ENCODE measurements at places on chromosomes 5 and 9. TPM values are rescaled to one million over a fixed set of nuclear protein-coding genes. Genes with fewer than 3 reads are reported as not detected.

DNA sequence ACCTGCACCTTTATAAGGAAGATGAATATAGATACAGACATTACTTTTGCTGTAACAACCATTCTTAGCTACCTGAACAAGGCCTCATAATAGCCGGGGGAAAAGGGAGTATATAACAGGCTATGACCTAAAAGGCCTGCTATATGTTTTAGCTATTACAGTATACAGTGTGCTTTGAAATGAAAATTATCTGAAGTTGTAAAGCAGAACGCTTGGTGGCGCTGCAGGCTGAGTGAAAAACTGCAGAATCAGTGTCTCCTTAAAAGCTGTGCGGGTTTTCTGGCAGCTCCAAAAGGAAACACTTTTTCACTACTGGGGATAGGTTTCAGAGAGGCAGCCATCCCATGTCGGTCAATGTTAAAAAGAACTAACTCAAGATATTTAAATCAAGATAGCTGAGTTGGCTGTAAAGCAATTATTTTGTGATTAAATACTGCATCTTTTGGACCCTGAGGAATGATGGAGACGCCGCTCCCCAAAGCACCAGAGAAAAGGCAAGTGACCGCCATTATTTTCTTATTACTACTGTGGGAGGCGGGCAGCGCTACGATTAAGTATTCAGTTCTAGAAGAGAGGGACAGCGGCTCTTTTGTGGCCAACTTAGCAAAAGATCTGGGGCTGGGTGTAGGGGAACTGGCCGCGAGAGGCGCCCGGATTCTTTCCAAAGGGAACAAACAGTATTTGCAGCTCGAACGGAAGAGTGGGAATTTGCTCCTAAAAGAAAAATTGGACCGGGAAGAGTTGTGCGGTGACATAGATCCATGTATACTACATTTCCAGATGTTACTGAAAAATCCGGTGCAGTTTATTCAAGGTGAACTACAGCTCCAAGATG is 5.9 kb downstream of the PCDHB6 start:
- DNase-seq = no peak

GRCh38 chr5:139364466-139364865 is 18.6 kb downstream of the SLC23A1 start:
- DNase-seq = no peak

DNA sequence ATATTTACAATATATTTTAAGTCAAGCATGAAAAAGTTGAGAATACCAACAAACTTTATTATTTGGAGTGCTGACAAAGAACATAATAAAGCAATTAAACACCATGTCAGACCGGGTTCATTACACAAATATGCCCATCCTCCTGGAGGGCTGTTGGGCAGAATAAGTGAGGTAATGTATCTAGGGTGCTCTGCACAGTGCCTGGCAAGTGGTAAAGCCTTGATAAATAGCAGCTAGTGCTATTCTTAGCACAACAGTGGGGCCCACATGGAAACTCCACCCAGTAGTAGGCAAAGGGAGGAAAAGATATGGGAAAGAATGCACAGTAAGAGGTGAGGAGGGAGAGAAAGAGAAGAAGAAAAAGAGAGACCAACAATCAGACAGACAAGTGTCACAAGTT is 97.7 kb downstream of the SLC1A3 start:
- DNase-seq = no peak

- peak; percentile 68 for DNase-seq
Observed at GRCh38 chr5:21121213-21121612, 1133.2 kb upstream of the CDH18 start.

DNA sequence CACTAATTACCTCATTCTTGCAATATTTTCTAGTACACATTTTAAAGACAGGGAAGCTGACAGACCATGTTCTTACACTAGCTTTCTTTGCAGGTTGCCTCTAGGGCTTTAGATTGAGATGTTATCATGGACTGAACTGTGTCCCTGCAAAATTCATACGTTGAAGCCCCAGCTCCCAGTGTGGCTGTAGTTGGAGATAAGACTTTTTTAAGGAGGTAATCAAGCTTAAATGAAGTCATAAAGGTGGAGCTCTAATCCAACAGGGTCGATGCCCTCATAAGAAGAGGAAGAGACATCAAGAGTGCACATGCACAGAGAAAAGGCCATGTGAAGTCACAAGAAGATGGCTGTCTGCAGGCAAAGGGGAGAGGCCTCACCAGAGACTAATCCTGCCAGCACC is 471.2 kb upstream of the ACTBL2 start:
- no peak for DNase-seq

DNA sequence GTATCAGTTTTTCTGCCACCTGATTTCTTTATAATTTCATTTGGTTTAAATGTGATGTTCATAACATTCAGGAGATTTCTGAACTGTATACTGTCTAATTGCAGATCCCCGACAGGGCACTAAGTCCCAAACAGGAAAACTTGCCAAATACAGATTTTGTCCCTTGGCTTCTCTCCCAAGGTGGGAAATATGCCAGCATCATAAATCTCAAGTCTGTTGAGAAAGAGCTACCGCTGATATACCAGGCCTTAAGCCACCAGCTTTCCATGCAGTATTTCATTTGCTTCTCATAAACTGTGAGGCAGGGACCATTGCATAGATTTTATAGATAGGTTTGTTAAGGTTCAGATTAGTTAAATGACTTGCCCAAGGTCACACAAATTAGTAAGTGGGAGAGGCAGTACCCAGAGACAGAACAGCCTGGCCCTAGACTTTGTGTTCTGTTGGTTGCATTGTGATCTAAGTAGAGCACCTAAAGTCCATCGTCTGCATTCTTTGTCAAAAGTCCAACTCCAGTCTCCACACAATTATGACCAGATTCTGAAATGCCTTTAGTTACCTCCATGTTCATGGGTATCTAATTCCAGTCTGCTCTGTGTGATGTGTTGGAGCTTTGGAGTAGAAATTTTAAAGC is 16.2 kb downstream of the GPR21 start:
- DNase-seq = peak; percentile 84

DNA sequence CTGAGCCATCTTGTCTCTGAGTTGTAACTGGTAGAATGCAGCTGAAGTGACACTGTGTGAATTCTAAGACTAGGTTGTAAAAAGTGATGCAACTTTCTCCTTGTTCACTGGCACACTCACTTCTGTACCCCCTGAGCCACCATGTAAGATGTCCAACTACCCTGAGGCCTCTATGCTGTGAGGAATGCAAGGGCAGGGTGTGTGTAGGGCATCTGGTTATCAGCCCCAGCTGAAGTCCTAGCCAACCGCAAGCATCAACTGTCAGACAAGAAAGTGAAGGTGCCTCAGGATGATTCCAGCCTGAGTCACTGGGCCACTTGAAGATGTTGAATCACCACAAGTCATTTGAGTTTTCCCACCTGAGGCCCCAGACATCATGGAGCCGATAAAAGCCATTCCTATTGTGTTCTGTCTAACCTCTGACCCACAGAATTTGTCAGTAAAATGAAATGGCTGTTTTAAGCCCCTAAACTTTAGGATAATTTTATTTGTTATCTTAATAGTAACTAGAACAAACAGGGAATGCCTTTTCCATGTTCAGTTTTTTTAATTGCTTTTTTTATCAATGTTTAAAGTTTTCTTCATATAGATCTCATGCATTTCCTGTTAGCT is 18.7 kb upstream of the RHOBTB3 start:
- peak; percentile 41 for DNase-seq

Gene TMEM161B
- 11.3 TPM for total RNA-seq

DNA sequence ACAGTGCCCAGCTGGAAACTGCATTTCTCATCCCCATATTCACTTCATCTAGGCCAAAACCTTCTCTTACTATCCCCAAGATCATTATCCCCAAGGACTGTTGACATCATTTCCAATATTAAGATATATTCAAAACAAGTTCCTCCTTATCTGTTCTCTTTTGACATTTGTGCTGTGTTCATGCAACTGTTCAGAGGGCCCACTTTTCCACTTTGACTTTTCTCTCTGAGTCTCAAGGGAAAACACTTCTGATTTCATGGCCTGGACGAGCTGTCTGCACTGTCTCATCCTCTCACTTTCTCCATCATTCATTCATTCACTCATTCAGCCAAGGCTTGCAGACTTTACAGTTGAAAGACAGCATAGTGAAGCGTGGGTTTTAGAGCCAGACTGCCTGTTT is 173.7 kb upstream of the DAPK1 start:
- DNase-seq = no peak

DNA sequence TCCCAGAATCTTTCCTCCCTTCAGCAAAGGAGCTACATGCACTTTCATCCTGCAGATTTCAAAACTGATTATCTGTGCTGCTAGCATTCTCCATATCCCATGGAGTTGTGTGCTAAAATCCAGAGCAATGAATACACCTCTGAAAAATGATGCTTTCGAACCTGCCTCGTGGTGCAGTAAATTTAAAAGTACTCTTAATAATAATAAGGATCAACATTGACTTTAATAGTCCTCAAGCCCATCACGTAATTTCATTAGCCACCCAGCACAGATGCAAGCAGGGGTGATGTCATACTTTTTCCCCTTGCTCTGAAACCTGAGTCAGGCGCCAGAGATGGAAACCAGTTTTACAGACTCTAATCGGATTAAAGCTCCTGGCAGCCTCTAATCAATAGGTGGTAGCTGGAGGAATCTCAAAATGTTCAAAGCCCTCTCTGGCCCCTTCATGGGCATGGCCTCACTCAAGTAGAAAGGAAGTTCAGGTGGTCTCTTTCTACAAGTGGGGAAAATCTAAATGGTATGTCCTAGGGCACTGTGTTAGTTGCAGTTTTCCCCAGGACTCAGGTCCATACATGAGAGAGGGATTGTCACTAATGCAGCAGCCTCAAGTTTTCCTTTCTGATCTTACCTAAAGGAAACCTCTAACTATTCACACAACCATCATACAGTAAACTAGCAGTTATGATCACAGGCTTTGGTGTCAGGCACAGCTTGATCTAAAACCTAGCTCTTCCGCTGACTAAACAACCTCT is 221.6 kb upstream of the SLC30A5 start:
- no peak for DNase-seq

- peak; percentile 57 for DNase-seq
Observed at GRCh38 chr5:138789771-138790242, 36.6 kb downstream of the CTNNA1 start.

- DNase-seq = no peak
Observed at GRCh38 chr5:102421647-102422046, 77.2 kb downstream of the SLCO6A1 start.

DNA sequence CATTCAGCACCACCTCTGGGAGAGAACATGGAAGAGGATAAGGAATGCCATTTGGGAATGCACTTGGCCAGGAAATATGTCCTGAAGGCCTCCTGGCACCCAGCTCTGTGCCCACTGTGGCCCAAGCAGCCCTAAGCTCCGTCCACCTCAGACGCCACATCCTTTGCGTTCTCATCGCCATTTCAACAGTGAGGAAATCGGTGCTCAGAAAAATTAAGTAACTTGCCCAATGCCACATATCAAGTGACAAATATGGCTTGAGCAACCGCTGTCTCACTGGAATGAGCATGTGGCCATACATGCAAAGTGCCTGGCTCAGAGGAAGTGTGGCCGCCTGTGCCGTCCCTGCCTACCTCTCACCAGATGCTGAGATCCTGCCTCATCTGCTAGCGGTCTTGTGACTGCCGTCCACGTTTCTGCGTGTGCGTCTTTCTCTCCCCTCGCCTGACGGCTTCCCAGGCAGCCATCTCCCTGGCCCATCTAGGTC is 984 bp upstream of the DOK3 start:
- DNase-seq = no peak
